ENCODE measurements at places on chromosomes 3 and 15.
A peak's percentile ranks its signal among the peaks of the same experiment; 100 is the strongest.

DNA sequence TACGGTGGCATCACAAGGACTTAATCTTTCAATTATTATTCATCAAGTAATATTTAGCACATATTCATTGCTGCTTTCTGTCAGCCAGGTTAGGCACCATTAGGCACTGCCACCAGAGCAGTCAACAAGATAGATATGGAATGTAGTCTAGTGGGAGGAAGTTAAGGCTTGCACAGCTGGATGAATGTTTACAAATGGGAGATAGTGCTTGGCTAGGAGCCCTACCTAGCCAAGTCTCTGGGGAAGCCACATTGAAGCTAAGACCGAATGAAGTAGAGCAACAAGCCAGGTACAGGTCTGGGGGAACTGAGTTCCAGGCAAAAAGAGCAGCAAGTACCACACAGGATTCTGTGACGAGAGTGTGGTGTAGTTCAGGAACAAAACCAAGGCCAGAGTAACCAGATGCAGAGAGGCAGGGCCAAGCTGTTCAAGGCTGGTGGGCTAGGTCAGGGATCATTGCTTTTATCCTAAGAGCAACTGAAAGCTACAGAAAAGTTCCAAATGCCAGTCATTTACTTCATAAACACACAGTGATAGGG lies 33.4 kb upstream of the SCAANT1 start:
- no peak for DNase-seq

GRCh38 chr15:49045751-49046219 lies 461 bp downstream of the SECISBP2L start:
- DNase-seq = peak; percentile 48

- no peak for DNase-seq
Measured at GRCh38 chr3:113211330-113212149, at the start of gene BOC. BOC (plus strand) TSS chr3:113211557; CDS start chr3:113249803, 38,246 bp downstream.

DNA sequence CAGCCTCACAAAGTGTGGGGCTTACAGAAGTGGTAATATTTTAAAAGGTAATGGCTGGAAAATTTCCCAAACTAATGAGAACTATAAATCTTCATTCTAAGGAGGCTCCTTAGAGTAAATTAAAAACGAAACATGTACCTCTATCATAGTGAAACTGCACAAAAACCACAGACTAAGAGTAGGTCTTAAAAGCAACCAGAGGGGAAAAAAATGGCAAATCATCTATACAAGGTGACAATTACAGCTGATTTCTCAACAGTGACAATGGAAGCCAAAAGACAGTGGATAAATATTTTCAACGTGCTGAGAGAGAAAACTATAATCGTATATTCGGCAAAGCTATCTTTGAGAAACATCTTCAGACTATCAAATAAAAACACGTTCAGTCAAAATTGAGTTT lies 20.6 kb downstream of the HEG1 start:
- no peak for DNase-seq

- DNase-seq = no peak
Measured at GRCh38 chr3:115448851-115449250, 174.5 kb upstream of the GAP43 start.
